Activated T-cell treated with anti-CD3 and anti-CD28 coated beads for 1 hour (primary cell): ENCODE measurements at places on chromosomes 4 and X.

- DNase-seq: no peak
Observed at GRCh38 chrX:143683486-143683885, 37.1 kb downstream of the SPANXN2 start.

- no peak for DNase-seq
Observed at GRCh38 chr4:159278399-159278798, 175.5 kb downstream of the RAPGEF2 start.

- no peak for DNase-seq
Observed at GRCh38 chr4:103118166-103118565, 18.5 kb upstream of the BDH2 start.

DNA sequence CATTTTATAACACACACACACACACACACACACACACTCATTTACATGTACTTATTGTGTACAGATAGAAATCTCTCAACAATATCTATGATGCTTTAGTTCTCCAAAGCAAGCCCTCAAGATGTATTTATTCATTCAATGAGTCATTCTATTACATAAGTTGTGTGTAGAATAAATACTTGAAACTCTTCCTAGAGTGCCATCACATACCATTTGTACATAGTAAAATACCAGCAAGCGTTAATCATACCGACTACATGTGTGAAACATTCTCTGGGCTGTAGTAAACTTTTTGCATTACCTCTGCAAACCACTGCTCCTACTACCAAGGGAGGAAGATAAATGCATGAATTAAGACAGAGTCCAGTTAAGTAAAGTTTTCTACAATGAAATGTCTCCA, 70.9 kb downstream of the EPHA5 start:
- DNase-seq: no peak

DNA sequence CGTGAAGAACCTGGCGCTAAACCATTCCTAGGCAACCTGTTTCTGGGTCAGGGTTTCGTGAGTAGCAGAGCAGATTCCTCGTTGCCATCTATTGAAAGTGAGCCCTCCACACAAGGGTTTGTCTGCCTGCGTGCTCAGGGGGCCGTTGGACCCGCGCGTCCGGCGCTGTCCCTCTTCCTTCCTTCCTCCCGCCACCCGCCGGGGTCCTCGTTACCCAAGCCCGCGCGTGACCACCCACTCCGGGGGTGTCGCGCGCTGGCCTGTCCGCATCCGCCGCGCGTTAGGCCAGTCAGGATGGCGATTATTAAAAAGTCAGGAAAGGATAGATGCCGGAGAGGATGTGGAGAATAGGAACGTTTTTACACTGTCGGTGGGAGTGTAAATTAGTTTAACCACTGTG, 66.8 kb downstream of the LINC00632 start:
- DNase-seq: no peak

GRCh38 chrX:65750674-65751469, 83.4 kb downstream of the MSN start:
- DNase-seq: no peak

DNA sequence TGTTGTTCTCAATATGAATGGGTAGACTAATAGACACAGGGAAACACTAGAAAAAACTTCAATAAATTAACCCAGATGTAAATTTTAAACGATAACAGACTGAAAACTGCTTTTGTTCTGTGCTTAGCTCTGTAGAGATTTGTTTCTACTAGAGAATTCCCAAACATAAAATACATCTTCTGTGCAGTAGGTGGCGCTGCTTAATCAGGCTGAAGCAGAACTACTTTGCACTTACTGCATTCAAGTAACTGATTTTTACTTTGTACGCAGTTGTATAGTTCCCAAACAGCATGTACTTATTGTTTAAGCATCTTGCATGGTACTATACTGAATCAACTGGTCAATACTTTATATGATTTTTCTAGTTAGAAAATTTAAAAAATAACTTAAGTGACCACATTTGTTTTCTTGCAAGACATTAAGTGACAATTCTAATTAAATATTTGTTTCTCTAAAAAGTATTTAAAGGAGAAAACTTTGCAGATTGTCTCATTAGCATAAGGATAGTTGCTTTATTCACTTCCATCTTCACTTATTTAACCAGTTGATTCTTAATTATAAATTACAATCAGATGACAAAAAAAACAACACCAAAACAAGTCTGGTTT, 490.6 kb downstream of the IL15 start:
- DNase-seq: peak; percentile 46
